ENCODE measurements at places on chromosomes 7 and 10.
A peak's percentile ranks its signal among the peaks of the same experiment; 100 is the strongest.

DNA sequence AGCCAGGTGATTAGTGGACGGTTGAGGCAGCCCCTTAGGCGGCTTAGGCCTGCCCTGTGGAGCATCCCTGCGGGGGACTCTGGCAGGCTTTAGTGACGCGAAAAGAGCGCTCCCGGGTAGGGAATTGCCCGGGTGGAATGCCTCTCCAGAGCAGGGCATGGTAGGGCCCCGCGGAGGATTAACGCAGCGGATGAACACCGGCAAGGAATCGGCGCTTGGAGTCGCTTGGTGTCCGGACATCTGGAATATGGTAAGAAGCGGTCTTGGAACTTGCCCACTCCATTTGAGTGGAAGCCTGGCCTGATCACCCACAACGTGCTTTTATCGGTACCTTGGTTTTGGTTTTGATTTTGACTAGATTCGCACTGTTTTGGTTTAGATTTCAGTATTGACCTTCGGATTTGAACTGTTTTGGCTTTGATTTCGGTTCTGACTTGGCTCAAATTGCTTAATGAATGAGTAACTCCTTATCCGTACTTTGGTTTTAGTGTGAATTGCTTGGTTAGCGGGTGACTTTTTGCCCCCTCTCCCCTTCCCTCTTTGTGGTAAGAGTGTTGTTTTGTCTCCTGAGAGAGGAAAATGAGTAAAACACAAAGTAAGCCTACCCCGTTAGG, 24.2 kb upstream of the CHST3 start:
- DNase-seq: no peak

DNA sequence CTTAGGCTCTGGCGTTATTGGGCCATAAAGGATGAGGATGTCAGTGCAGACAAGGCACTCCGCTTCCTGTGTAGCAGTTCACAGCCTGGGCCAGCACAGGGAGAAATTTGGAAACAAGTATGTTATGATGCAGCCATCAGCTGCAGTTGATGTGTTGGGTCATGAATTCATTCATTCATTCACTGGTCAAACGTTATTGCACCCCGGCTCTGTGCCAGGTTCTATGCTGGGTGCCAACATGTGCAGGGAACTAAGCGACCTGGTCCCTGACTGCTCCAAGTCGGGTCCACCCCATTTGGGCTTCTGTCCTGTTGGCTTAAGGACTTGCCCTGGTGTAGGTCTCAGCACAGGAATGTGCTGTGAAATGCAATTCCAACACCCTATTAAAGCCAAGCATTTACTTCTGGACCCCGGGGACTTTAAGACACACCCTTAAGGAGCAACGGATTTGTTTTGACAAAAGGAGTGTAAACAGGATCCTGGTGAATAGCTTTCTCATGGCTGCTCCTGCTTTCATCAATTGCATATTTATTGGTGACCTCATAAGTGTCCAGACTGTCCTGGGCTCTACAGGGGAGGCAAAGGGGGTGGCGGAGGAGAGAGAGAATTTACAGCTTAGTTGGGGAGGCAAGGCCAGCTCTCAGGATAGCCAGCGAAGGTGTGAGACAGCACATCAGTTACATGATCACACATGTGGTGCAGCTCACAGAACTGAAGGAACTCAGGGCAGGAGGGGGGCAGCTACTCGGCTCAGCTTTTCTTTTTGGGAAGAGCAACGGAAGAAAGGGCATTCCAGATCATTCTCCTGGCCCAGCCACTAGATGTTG, 158.6 kb downstream of the GRK5 start:
- no peak for DNase-seq

GRCh38 chr7:34184466-34184865, 279.1 kb downstream of the BMPER start:
- DNase-seq: no peak

- DNase-seq: no peak
These were observed 39.5 kb upstream of the PPP1R17 start for GRCh38 chr7:31647511-31647910.

DNA sequence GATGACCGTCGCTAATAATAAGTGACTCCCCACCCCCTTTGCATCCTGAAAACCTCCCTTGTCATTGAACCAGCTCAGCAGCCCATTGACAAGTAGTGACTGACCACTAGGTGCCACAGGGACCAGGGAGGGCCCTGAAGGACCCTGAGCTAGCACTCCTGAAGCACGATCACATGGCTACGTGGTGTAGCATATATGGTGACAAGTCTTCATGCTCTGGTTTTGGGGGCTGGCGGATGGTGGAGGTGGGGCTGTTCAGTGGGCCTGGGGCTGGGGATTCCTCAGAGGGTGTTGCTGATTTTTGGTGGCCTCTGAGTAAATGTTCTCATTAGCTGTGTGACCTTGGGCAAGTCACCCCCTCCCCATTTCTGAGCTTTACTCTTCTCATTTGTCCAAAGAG, 4.7 kb downstream of the ADAMTS14 start:
- DNase-seq: no peak

- DNase-seq: no peak
These were observed 5.5 kb downstream of the ANXA11 start for GRCh38 chr10:80199828-80200227.

GRCh38 chr7:157501581-157501980, 164.8 kb downstream of the DNAJB6 start:
- DNase-seq: no peak

- DNase-seq: no peak
These were observed 16.1 kb downstream of the COL17A1 start for GRCh38 chr10:104069613-104070012.

GRCh38 chr7:156279635-156280034, 360.9 kb upstream of the RNF32 start:
- no peak for DNase-seq

GRCh38 chr7:1365846-1366245, 93.4 kb downstream of the MICALL2 start:
- no peak for DNase-seq

DNA sequence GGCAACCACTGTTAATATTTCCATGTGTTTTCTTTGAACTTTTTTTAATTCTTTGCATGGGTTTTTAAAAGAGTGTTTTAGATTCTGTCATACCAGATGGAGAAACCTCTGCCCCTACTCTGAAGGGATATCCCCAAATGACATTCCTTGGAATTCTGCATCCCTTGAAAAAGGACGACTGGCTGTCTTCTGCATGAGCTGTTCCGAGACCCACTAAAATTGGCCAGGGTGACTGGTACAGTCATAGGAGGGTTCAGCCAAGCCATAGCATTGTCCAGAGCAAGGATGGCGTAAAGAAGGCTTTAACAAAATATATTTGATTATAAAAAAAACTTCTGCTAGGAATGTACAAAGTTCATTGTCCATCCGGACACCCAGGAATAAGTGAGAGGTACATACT, 952.9 kb downstream of the NRG3 start:
- DNase-seq: no peak

GRCh38 chr10:131758939-131759301, 141.9 kb upstream of the PPP2R2D start:
- no peak for DNase-seq

DNA sequence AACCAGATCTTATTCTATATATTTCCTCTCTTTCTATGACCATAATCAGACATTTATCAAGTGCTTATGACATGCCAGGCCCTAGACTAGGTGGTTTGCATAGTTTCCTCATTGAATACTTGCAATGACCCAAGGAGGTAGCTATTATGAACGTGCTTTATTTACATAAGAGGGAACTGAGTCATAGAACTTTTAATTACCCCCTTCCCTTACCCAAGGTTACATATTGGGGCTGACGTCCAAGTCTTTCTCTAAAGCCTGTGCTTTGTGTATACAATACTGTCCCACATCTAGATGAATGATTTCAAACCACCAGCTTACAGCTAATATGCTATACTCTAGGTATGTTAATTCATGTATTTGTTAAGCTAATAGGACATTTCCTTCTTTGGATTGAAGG, 91.9 kb upstream of the NPY start:
- DNase-seq: peak; percentile 76

GRCh38 chr7:128112018-128112780, 81.0 kb upstream of the LRRC4 start:
- DNase-seq: peak; percentile 95

DNA sequence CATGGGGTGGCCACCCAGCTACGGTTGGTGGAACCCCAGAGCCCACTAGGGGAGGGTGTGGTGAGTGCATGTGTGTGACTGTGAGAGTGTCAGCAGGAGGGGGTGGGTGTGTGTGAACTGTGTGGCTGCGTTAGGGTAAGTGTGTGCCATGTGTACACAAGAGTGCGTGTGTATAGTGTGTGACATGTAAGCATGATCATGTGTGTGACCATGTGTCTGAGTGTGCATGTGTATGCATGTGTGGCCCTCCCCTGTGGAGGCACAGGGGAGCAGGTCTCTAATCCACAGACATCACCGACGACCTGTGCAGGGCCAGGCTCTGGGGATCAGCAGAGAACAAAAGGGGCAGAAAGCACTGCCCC, 3.5 kb upstream of the CFAP46 start:
- DNase-seq: no peak

- peak; percentile 31 for DNase-seq
These were observed 30.3 kb downstream of the SKIDA1 start for GRCh38 chr10:21495002-21495751.

DNA sequence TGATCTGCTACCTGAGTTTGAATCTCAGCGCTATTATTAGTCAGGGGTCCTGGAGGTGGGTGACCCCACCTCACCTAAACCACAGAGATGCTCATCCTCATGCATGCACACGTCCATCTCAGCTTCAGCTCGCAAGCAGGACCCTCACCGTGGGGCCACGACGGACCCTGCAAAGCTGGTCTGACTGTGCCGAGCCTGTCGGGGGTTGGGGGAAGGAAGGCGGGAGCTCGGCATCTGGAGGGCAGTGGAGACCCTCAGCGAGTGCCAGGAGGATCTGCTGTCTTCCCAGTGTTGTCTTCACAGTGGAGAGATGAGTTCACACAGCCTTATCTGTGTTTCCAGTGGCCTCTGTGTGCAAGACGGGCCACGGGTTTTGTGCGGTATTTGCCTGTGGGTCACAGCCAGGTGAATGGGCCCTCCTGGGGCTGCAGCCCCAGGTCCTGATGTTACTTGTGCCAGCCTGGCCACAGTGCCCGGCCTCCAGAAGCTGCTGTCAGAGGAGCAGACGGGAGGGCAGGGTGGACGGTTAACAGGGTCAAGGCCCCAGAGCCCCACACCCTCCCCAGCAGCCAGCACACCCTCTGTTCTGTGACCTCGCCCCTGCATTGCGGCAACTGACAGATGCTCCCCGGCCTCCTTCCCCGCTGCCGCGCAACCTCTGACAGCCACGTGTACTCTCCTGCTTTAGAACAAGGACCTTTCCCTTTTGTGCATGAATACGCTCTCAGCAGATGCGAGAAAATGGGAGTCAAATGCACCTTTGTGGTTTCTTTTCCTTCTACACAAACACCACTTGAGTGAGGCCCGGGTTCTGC, 528.8 kb downstream of the DNAJB6 start:
- DNase-seq: no peak

- no peak for DNase-seq
These were observed 82.6 kb downstream of the KCNMA1 start for GRCh38 chr10:77554996-77555397.

DNA sequence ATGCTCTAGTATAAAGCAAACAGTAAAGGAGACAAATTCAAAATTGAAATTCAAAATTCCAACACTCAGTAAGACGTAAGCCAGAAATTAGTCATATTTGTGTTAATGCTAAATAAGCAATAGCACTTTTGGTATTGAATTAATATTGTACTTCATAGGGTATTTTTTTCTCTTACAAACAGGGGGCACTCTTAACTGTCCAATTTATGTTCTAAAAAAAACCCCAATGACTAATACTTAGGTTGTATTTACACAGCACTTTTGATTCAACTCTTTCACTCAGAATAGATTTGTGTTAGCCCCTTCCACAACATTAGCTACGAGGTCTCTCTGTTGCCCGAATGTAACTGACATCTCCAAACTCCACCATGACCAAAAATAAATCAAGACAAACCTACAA, 284.9 kb upstream of the COBL start:
- no peak for DNase-seq

DNA sequence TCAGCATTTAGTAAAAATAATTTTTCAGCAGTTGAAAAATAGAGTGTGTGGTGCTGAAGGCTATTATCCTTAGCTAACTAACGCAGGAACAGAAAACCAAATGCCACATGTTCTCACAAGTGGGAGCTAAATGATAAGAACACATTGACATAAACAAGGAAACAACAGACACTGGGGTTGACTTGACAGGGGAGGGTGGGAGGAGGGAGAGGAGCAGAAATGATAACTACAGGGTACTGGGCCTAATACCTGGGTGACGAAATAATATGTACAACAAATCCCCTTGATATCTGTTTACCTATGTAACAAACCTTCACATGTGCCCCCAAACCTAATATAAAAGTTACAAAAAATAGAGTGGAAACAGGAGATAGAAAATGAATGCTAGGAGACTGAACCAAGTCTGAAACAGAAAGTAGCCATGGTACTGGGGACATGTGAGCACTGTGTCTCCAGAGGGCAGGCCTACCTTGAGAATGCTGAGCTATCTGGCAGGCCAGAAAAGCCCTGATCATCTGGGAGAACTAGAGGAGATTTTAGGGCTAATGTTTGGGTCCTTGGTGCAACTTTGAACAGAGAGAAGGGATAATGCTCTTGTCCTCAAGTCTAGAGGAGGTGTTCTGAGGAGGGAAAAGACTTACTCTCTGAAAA, 4.7 kb upstream of the EFCAB10 start:
- DNase-seq: no peak

GRCh38 chr7:10300577-10300976, 673.1 kb upstream of the PHF14 start:
- peak; percentile 69 for DNase-seq

DNA sequence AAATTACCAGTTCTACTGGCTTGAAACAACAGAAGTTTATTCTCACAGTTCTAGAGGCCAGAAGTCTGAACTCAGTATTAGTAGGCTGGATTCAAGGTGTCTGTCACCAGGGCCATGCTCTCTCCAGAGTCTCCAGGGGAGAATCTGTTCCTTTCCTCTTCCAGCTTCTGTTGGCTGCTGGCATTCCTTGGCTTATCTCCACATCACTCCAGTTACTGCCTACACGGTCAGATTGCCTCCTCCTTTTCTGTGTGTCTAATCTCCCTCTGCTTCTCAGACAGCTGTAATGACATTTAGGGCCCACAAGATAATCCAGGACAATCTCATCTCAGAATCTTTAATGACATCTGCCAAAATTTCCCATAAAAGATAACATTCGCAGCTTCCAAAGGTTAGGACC, 36.6 kb downstream of the MAPK8 start:
- no peak for DNase-seq

GRCh38 chr7:27546610-27547009, 116.1 kb downstream of the HIBADH start:
- DNase-seq: no peak

- DNase-seq: no peak
These were observed 9.1 kb downstream of the FOXK1 start for GRCh38 chr7:4690953-4691856.

- no peak for DNase-seq
These were observed 48.4 kb upstream of the TRIM8 start for GRCh38 chr10:102595897-102596296.

DNA sequence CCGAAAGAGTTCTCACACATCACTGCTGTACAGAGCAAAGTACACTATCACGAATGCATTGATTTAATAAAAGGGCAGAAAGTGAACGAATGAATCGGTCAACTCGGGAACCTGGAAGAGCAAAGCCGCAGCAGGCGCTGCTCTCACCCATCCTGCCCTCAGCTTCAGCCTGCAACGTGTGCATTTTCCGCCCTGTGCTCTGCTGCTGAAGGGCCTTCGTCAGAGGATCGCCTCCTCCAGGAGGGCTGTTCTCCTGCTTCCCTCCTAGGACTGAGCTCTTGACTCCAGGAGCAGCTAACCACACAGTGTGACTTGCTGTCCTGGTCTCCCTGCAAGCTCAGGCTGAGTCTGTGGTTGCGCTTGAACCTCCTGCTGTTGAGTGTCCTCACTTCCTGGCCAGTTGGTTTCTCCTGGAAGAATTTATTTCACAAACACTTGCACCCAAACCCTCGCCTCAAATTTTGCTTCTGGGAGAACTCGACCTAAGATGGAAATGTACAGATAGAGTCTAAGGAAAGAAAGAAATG, 473.0 kb upstream of the KLF6 start:
- DNase-seq: no peak

Data from NCI-H69 (cell line).